ENCODE measurements at places on chromosomes 16 and 17.

GRCh38 chr16:11546608-11547061 is 40.1 kb downstream of the LITAF start:
- no peak for DNase-seq

DNA sequence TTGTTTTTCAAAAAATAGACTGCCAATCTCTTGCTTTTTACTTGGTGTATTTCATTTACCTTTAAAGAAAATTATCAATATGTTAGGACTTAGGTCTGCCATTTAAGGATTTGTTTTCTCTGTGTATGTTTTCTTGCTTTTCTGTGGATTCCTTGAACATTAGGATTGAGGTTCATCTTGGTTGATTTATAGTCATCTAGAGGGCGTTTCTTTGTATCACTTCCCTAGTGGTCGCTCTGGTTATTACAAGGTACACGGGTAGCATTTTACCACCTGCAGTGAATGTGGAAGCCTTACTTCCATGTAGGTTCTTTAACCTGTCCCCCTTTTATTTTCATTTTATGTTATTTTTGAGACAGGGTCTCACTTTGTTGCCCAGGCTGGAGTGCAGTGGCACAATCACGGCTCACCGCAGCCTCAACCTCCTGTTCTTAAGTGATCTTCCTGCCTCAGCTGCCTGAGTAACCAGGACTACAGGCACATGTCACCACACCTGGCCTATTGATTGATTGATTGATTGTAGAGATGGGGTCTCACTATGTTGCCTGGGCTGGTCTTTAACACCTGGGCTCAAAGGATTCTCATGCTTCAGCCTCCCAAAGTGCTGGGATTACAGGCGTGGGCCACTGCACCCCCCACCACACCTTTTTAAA is 35.2 kb upstream of the CBX4 start:
- DNase-seq, result no peak

- DNase-seq, result no peak
Measured at GRCh38 chr16:29804020-29804419, 2.3 kb upstream of the MAZ start.

GRCh38 chr17:37713028-37713431 is 31.8 kb downstream of the HNF1B start:
- DNase-seq, result no peak
